SHP77 treated with DMSO at 0.1 percent for 48 hours (cell line): ENCODE measurements at places on chromosomes 13 and 19.

- DNase-seq: no peak
Observed at GRCh38 chr19:57314146-57314545, 6.1 kb upstream of the ZNF543 start.

DNA sequence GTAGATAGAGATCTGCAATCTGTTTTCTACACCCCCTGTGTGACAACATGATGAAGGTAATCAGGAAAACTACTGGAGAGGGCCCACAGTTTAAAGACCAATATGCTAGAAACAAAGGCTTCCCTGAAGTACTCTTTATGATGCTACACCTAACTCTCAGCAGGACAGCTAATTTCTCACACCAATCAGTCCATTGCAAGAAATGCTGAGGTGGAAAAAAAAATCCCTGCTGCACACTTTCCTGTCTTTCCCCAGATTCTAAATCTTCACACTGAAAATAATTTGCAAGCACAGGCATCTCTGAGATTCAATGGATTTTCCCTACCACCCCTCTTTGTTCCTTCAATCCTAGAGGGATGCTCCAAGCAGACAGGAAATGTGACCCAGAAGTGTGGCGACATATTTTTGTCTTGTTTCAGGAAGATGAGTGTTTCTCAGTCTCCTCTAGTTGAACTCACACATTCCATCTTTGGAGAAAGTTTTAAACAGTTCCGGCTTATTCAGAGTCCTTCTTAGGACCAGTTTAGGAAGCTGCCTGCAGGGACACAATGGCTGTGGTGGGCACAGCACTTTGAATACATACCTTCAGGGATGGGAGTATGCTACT, 671.6 kb downstream of the DIAPH3 start:
- no peak for DNase-seq

DNA sequence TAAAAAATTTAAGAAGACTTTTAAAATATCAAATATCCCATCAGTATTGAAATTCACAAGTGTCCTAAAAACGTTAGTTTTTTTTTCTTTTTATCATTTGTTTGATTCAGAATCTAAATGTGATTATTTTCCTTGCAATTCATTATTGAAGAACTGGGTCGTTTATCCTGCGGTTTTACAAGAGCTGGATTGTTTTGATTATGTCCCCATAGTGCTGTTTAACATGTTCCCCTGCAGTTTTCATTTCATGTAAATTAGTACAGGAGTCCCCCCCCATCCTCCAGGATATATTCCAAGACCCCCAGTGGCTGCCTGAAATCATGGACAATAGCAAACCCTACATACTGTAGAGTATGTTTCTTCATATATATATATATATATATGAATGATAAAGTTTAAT, 105.7 kb downstream of the KCTD15 start:
- no peak for DNase-seq

DNA sequence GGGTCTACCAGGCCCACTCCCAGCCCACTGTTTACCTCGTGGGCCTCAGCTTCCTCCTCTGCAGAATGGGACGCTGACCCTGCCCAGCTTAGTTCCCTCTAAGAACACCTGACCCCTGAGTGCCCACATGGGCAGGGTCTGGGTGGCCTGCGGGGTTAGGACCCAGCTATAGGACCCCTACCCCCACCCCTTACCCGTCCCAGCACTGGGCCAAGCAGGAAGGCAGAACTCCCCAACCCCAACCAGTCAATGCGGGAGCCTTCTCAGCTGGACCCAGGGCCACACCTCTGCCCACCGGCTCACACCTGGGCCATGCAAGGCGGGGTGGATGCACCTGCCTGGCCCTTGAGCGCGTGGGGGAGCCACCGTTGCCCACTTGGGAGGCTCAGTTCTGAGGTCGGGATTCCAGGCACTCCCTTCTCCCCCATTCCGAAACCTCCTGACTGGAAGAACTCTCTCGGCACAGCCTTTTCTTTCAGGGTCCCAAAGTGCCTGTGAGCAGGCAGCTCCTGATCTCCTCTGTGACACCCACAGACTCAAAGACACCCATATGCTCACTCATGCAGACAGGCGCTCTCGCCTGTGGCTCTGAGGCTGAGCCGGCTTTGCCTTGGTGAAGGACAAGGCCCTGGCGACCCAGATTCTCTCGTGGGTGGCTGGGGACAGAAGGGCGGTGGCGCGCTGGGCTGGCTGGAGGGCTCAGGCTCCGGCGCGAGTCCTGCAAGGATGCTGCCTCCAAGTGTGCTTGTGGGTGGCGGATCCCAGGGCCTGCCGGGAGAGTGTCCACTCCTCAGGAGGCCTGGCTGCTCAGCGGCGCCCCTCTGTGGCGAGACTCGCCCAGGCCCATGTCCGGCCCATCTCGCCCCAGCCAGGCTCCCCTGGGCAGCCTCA, 27.9 kb upstream of the PARP4 start:
- no peak for DNase-seq

- DNase-seq: no peak
Observed at GRCh38 chr13:112828756-112829155, 138.9 kb downstream of the ATP11A start.

DNA sequence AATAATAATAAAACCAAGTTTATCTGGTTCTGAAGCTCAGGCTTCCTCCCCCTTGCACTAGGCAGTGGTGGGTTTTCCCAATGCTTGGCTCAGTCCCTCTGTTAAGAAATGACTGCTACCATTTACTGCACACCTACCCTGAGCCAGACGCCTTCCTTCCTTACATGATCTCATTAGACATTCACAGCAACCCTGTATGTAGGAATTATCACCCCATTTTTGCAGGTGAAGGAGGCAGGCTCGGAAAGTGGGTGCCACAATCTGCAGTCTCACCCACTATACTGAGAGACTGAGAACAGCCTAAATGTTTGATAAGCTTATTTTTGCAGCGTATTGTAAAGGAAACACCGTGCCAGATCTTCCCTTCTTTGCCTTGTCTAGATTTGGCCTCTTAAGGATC, 18.3 kb upstream of the CACNG8 start:
- DNase-seq: no peak

DNA sequence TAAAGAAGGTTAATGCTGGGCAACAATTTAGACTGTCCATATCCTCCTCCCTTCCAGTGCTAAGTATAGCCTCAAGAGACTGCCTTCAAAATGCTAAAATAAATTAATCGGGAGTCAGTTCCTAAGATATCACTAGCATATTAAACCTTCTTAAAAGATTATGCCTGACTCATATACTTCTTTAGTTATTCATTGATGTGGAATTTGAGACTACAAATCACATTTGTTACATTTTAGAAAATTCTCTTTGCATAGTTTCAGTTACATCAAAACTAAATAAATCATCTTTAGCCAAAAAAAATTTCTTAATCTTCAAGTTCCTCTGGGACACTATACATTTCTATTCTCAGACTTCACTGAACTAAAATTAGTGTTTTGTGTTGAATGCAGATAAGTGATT, 769.1 kb downstream of the PCDH9 start:
- DNase-seq: no peak

- DNase-seq: no peak
Observed at GRCh38 chr13:95627590-95627989, 16.9 kb downstream of the DZIP1 start.

GRCh38 chr13:76687467-76687866, 198.7 kb downstream of the KCTD12 start:
- no peak for DNase-seq

DNA sequence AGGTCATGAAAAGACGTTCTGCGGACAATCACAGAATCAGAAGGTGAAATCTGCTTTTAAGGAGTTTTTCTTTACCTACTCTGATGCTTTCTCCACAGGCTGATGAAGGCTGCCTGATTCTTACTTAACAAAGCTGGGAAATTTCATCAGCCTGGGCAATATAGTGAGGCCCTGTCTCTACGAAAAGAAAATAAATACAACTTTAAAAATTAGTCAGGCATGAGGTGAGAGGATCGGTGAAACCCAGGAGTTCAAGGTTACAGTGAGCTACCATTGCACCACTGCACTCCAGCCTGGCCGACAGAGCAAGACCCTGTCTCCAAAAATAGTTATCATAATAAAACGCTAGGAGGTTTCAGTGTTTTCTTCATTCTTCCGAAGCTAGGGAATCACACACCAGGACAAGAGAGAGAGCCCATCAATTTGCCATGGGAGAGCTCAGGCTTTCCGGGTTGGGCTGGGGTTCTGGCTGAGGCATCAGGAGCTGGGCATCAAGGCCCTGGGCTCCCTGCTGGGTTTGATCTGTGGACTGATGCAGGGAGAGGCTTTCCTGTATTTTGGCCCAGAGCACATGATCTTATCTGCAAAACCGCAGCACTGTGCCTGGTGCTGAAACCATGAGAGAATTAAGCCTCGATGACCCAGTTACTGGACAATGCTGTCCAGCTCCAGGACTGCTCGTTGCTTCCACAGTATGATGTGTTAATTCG, 25.1 kb upstream of the CEBPG start:
- DNase-seq: no peak

GRCh38 chr19:5985098-5985783, 7.3 kb upstream of the RANBP3 start:
- DNase-seq: no peak

- DNase-seq: no peak
Observed at GRCh38 chr19:50332244-50333038, 3.3 kb upstream of the KCNC3 start.

DNA sequence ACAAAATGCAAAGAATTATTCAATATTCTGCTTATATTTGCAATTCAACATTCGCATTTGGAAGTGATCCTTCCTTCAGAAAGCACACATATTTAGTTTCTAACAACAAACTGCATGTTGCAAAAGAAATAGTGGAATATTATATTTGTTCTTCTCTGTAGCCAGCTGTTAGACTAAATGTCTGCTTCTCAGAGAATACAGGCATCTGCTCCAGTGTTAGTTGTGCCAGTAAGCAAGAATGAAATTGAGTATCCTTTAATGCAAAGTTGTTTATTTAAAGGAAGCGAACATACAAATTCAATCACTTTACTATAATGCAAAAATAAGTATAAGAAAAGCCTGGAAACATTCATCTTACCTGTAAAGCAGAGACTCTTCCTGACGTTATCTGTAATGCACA, 663 bp downstream of the SLITRK6 start:
- no peak for DNase-seq

- no peak for DNase-seq
Observed at GRCh38 chr19:30053558-30053957, 111.5 kb downstream of the URI1 start.

- no peak for DNase-seq
Observed at GRCh38 chr13:74204602-74205312, 70.6 kb upstream of the KLF12 start.

GRCh38 chr13:80753866-80754265, 412.9 kb upstream of the SPRY2 start:
- DNase-seq: no peak

DNA sequence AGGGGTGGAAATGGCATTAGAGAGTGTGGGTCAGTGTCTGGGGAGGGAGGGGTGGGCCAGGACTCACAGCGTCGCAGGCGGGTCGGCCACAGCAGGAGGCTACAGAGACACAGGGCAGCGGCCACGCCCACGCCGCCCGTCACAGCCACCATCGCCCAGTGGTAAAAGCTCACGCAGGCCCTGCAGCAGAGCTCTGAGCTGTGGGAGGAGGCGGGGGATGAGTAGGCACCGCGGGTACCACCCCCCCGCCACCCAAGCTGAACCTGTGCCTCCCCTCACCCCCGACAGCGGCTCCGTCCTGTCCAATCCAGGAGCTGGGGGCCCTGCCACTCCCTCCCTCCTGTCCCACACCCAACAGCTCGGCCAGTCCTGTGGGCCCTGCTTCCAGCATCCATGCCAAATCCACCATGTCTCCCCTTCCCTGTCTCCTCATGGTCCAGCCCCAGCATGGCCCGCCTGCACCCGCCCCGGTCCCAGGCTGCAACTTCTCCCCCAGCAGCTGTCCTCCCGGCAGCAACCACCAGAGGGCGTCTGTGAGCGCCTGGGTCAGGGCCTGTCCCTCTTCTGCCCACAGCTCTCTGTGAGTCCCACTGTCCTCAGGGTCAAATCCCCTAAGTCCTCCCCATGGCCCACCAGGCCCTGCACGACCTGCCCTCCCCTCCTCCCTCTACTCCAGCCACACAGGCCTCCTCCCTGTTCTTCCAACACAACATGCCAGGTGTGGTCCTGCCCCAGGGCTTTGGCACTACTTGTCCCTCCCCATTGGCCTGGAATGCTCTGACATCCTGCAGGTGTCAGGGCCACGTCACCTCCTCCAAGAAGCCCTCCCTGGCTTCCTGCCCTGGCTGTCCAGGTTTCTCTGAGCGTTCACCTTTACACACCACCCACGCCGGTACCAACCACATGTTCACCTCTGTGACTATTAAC, 6.0 kb downstream of the TEKTIP1 start:
- no peak for DNase-seq

DNA sequence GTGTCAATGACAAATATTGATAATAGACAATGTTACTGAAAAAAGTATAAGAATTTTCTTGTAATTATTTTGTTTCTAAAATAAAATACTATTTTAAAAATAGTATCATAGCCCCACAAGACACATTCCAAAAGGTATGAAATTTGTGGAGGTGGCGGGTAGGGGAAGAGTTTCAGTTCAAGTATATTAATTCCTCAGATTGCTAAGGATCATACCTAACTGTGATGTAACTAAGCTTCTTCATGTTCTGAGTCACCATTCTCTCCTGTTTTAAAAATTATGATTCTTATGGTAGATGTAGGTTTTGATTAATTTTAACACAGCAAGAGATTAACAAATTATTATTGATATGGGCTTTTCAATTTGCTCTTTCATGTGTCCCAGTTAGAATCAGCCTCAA, 61.3 kb downstream of the MYO16 start:
- no peak for DNase-seq

GRCh38 chr13:111280681-111281585, 39.5 kb upstream of the TEX29 start:
- DNase-seq: no peak
